ENCODE measurements at places on chromosomes 7 and 10.

GRCh38 chr10:47042199-47042473, 130.9 kb downstream of the PTPN20 start:
- DNase-seq, result no peak

DNA sequence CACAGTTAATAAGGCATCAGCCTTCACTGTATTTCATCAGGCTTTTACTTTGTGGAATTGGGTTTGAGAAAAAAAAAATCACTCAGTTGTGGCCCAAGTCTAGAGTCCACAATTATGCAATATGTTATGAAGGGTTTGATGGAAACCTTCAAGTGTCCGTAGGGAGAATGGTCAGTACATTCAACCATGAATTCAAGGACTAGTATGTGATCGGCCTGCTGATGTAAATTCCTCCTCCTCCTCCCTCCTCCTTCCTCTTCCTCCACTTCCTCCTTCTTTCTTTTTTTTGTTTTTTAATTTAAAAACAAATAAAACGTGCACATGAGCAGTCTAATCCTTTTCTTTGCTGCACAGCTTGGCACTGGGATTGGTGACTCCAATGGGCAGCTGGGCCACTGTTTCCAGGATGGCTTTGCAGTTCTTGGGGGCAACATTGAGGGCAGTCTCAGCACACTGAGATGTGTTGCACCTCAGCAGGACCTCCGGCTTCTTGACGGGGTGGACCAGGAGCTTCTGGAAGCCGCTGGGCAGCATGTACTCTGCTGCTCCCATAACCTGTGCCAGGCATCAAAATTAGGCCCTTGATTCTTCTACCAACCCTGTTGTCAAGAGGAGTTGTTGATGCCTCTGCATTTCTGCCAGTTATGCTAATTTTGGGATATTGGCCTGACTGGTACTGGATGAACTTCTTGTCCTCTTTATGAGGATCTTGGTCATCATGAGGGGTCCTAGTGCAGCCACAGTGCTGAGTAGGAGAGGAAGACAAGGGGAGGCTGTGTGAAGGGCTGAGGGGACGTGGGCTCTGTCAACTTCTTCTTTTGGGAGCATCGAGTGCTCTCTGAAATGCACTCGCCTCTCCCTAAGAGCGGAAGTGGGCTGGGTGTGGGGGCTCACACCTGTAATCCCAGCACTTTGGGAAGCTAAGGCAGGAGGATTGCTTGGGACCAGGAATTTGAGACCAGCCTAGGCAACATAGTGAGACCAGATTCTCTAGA, 9.3 kb upstream of the IL2RA start:
- DNase-seq, result no peak

DNA sequence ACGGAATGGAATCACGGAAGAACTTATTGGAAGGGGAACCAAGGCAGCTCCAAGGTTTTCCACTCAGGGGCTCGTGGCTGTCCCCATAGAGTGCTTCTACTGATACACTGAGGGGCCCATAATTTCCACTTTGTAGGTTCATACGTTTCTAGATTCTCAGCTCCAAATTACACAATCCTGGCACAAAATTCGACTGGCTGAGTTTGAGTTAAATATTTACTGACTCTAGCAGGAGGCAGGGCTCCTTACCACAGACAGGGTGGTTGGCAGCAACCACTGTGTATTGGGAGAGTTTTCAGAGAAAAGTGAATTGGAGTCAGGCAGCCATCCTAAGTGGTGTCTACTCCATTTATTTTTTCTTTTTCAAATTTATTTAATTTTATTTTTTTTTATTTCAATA, 55.4 kb upstream of the SEC61G start:
- DNase-seq, result no peak

DNA sequence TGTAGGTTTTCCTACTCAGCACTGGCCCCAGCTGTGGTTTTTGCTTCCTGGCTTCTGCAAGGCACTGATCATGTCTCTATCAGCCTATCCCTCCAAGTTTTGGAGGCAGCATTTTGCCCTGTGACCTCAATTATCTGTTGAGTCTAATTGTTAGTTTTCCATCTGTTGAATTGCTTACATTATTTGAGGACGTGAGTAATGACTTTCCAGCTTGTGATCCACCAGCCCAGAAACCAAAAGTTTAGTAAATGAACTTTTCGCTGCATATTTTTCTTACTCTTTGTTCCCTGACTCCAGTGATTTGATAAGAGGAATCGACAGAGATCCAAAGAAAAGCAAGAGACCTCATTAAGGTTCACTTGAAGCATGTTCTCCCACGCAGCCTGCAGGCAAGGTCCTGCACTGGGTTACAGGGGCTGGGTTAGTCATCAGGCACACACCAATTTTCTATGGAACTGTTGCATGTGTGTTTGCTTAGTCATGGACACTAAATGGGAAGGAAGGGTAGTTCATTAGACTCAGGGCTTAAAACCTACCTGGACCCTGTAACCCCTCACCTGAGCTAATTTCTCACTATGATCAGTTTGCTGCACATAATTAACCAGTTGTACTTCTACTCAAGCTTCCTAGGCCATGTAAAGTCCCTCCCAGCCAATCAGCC, 57.2 kb downstream of the AKR1E2 start:
- no peak for DNase-seq

GRCh38 chr10:111142092-111142768, 65.4 kb downstream of the ADRA2A start:
- no peak for DNase-seq

GRCh38 chr7:94223375-94224084, 171.2 kb upstream of the COL1A2 start:
- peak; percentile 53 for DNase-seq

DNA sequence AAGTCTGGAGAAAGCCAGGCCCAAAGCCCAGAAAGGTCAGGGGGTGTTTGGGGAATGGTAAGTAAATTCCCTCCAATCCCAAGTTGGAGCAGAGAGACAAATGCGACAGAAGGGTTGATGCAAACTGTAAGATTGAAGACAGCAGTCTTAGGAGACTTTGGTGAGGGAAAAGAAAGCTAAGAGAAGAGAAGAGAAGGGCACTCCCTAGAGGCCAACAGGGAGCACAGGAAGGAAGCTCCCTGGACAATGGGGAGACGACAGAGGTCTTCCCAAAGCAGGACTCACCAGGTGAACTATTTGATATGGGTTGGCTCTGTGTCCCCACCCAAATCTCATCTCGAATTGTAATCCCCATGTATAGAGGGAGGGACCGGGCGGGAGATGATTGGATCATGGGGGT, 151.5 kb downstream of the KIF20B start:
- DNase-seq, result no peak

GRCh38 chr7:25989140-25989705, 162.8 kb upstream of the NFE2L3 start:
- DNase-seq, result no peak

- DNase-seq, result no peak
These were observed 1297.5 kb upstream of the SORCS1 start for GRCh38 chr10:108462005-108462404.

- no peak for DNase-seq
These were observed 2.6 kb downstream of the CHCHD3 start for GRCh38 chr7:133079296-133079695.

DNA sequence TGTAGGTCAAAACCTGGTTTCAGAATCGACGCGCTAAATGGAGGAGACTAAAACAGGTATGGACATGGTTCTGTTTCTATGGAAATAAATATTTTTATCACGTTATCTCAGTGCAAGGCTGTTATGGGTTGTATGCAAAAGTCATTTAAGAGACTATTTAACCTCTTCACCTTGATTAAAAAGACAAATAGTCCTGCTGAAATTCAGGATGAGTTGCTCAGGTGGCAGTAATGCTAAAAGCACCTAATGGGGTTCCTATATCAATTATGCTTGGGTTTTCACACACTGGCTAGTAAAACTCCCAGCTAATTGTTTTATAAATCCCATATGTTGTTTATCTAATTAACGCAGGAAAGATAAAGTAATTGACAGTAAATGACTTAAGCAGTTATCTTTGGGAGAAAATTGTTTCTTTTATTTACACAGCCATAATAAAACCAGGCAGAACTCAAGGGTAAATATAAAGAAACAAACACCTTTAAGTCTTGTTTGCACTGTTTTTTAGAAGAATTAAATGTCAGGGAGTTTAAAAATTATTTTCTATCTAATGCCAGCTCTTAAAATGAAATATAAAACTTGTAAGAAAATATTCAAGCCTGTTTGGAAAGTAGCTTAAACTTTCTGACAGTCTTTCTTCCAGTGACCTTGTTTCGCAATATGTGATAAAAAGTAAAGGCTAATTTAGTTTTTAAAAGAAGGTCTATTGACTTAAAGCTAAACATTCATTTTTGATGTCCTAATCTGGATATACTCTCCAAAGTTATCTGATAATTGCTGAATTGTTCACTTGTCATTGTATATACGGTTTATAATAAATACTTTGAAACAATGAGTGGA, 3.2 kb downstream of the HHEX start:
- no peak for DNase-seq

- no peak for DNase-seq
These were observed 175.0 kb upstream of the NPY start for GRCh38 chr7:24108906-24109376.

GRCh38 chr10:5561704-5562645, 37.2 kb downstream of the CALML3 start:
- DNase-seq, result no peak

DNA sequence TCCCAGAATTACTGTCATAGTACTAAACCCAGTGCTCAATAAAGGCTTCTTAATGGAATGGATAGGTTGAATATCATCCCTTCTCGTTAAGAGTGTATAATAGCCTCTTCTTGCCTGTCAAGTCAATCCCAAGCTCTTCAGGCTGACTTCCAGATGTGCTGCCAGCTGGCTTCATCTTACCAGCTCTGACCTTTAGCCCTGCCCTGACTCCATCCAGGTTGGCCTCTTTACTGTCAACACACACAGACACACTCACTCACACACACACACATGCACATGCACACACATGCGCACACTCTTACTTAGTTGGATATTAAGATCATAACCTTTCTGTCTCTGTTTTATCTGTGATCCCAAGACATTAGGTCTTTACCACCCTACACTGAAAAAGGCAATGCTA, 49.1 kb downstream of the ASB4 start:
- no peak for DNase-seq

DNA sequence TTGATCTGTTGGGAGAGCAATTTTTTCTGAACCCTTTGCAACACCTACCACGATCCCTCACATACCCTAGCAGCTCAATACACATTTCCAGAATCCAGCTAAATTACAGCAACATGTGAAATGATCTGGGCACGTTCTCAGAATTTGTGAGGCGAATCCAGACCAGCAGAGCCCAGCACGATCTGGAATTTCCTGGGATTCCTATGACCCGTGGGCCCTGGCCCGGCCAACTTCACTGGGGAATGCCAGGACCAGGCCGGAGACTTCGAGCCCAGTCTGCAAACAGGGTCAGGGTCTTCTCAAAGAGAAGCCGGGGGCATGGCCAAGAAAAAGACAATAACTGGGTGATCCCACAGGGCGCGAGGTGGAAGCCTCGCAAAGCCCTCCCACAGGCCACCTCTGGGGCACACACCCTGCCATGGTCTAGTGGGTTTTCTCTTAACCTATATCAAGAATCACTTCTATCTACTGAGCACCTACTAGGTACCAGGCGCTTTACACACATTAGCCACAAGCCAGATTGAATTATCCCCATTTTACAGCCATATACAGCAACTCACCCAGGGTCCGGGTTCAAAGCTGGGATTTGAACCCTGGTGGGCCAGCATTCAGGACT, 33.8 kb downstream of the FAM53B start:
- no peak for DNase-seq

DNA sequence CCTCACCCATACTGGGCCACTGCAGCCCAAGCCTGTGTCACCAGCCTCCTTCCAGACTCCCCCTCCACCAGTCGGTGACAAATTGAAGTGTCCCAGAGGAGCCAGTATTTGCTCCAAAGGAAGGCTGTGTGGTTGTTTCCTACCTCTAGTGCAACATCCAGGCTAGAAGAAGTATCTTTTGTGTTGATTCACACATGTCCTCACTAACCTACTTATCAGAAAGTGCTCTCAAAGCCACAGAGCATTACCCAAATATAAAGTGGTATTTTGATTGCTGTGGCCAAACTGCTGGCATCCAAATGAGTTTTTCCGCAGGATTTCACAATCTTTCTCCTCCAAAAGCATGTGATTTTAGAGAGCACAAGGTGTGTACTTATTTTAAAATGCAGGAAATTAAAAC, 134.8 kb downstream of the CUL2 start:
- no peak for DNase-seq

DNA sequence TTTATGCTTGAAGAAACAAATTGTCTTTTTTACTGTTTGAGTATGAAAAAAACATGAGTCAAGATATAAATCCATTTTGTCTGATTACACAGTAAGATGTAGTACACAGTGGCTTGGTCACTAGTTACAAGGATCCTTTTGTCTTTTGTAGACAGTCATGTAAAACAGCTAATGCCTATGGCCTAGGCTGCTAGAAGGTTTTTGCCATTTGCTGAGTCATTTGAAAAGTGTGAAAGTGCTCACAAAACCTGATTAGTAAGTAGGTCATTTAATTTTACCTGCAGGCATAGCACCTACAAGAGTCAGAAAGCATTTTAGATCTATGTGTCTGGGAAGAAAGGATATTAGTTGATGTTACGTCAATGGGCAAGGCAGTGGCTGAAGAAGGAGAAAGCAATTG, 819.4 kb downstream of the MAGI2 start:
- no peak for DNase-seq
